NCI-H2107 (cell line): ENCODE measurements at places on chromosomes 3 and 15.

DNA sequence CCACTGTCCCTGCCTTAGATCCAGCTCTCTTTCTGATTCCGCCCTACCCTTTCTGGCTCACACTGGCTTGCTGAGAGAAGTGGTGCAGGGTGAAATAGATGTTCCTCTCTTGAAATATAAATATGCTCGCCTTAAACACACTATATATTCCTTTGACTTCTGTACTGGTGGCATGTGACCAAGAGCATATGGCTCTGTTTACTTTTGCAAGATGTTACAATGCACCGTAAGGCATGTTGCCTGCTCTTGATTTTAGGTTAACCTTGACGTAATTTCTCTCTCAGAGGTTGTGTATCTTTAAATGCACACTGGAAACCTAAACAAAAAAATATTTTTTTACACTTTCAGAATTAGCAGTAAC is 749 bp downstream of the RSRC1 start:
- DNase-seq = no peak

DNA sequence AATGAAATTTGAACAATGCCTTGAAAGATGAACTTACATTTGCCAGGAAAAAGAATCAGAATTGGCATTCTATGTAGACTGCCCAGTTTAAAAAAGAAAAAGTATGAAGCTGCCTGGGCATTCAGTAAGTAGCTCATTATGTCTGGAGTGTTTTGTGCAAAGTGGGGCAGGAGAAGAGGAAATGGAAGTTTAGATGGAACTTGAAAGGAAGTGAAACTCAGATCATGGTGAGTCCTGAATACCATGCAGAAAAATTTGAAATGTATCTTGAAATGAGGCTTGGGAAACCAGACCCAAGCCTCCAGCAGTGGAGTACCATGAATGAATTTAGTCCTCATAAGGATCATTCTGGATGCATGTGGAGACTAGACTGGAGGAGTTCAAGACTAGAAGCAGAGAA is 4.8 kb upstream of the MORC1 start:
- no peak for DNase-seq

- no peak for DNase-seq
Observed at GRCh38 chr3:138367911-138368310, 19.5 kb downstream of the MRAS start.

DNA sequence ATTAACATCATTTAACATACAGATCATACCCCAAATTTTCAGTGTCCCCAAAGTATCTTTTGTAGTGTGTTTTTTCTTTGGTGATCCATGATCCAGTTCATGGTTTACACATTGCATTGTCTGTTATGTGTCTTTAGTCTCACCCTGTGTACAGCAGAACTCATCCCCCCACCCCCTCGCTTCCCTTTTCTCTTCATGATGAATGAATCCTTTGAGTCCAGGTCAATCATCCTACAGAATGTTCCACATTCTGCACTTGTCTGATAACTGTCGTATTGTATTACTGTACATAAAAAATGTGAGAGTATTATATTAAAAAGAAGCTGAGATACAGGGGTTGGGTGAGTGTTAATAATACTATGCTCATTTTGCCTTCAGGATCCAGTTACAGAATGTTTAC is 14.6 kb upstream of the NIT2 start:
- no peak for DNase-seq

- DNase-seq = no peak
Observed at GRCh38 chr15:93049914-93050578, 39.0 kb downstream of the RGMA start.

DNA sequence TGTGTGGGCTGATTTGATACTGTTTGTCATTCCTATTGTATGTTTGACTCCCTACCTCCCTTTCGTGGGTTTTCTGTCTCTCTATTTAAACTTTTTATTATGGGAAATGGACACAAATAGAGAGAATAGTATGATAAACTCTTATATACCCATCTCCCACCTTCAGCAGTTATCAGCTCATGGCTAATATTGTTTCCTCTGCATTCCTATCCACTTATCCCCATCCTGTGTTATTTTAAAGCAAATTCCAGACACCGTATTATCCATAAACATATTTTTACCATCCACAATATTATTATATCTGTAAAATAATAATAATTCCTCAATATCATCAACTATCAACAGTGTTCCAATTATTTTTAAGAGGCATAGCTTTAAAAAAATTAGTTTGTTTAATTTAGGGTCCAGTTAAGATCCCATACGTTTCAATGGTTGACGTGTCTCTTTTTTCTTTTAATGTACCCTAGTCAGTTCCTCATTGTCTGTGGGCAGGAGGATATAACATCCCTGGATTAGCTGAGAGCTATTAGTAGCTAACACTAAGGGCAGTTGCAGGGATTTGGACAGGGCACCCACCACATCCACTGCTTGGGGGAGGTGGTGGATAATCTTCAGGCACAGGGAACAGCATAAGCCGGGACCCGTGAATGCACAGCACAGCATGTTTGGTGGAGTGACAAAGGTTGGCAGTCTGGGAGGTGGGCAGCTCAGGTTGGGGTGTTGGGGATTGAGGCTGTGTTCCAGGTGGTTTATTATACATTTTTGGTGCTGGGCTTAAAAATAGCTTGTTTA is 23.5 kb downstream of the PLCL2 start:
- no peak for DNase-seq

DNA sequence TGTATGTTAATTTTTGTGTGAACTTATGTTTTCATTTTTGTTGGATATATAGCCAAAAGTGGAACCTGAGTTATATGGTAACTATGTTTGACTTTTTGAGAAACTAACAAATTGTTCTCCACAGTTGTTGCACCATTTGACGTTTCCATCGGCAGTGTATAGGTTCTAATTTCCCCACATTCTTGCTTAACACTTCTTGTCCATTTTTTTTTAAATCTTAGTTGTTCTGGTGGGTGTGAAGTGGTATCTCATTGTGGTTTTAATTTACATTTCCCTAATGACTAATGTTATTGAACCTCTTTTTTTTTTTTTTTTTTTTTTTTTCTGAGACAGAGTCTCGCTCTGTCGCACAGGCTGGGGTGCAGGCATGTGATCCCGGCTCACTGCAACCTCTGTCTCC is 8.0 kb downstream of the NISCH start:
- DNase-seq = no peak

DNA sequence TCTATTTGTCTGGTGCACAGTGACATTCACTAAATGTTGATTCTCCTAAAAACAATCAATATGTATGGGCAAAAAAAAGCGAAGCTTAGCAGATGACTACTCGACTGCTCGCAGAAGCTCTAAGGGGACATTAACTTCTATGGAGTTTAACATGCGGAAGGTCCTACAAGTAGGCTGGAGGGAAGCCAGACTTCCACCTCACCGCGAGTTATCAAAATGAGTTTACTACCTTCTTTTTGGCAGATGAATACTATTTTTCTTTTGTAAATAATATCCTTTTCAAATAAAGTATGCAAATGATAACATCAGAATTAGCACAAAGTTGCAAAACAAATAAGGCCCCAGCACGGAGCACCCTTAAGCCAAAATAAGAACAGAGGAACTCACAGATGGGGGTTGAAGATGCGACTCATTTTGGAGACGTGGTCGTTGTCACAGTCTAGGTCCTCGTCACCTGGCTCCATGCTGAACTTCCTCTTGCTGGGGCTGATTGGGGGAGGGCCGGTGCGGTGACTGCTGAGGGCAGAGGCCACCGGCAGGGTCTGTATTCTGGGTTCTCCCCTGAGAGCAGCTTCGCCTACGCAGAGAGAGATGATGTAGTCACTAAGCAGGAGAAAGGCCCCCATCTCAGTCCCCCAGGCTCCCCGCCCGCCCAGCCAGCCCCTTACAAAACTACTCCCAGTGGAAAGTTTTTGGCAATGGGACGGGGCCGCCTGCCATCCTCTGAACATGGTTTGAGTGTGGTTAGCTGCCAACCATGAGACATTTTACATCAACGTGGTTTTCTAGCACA is 42.1 kb downstream of the VGLL4 start:
- no peak for DNase-seq

DNA sequence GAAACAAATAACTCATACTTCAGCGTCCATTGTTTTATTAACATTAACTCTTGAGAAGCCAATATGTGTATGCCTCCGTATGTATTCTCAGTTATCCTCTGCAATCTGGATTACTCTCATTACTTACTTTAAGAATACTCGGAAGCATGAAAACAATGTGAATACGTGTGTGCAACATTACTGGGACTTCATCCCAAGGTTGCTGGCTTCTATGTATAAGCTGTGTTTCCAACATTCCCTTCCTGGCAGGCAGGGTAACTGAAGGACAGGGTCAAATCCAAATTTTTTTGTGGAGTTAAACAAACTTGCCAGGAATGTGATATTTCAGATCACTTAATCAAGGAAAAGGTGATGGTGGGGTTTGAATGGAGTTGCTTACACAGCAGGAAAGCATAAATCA is 34.5 kb upstream of the NR1I2 start:
- DNase-seq = no peak

DNA sequence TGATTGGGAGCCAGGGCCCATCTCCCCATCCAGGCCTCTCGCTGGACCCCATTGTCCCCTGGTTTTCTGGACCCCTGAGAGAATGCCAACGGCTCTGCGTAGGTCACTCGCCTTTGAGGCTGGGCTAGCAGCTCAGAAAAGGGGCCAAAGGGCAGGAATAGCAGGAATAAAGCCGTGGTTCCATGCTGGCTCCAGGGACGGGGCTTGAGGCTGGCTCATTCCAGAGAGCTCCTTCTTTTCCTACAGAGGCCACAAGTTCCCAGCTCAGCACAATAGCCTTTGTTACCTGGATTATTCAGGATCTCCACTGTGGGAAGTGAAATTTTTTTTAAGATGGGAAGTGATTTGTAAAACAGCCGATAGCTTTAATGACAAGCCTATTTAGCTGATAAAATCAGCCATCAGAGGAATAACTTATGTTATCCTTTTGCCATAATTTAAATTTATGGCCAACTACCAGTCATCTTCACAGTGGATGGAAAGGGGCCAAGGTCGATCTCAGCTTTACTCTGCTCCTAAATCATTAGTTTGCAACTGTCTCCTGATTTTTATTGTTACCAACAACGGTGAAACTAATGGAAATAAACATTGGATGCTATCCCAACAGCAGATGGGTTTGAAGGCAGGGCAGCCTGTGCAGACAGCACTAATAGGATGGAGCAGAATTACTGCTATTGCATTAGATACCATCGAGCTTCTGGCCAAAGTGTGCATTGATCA is 124.3 kb downstream of the TMEM266 start:
- DNase-seq = no peak

DNA sequence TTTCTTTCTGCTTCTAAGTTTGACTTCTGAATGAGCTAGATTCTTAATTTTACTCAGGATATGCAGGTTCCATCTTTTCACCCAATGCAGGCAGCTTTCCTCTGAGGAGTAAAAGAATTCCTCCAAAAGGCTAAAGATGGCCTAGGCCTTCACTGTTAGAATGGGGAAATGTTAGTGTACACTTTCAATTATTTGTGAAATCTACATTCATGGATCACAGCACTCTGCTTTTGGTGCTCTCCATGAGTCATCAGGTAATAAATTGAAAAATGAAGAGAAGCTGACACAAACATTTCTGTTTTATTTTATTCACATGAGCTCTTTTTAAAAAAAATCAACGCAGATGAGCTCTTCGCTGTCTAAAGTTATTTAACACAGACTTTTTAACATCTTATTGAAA is 502.5 kb upstream of the GOLIM4 start:
- DNase-seq = no peak

- DNase-seq = no peak
Observed at GRCh38 chr15:39135989-39136388, 444.9 kb upstream of the THBS1 start.

DNA sequence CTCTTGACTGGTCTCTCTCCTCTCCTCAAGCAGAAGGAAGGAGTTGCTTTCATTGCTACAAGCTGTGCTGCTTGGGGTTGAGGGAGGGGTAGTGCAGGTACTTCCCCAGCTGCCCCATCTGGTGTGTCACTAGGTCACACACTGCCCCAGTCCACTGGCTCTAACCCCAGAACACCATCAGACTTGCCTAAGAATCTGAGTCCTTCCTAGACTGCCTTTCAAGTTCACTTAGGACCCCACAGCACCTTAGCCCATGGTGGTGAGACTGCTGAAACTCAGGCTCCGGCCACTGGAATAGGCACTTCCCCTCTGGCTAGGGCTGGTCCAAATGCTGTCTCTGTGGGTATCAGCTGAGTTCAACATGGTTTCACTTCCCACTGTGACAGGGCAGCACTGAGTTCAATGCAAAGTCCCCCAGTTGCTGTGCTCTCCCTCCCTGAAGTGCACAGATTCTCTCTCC is 279.7 kb upstream of the GOLGA6L4 start:
- DNase-seq = no peak

DNA sequence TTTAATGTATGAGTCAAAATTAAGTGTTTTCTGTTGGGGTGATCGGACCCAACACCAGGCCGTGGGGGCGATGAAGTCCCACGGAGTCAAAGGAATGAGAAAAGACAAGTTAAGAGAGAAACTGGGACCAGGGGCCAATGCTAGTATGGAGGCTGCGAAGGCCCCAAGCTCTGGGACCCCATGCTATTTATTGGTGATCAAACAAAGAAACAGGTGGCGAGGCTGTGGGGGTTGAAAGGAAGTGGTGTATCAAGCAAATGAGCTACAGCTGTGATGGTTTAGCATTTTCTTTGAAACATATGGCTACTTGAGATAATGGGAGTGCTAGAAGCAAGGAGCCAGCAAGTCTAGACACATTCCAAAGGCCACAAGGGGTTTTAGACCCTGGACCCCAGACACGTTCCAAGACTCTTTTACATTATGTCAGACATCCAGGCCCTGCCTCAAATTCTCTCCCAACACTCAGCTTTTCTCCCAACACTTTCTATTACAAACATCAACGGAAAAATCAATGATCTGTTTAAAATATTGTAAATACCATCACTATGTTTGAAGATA is 56.0 kb upstream of the SNRPN start:
- no peak for DNase-seq

DNA sequence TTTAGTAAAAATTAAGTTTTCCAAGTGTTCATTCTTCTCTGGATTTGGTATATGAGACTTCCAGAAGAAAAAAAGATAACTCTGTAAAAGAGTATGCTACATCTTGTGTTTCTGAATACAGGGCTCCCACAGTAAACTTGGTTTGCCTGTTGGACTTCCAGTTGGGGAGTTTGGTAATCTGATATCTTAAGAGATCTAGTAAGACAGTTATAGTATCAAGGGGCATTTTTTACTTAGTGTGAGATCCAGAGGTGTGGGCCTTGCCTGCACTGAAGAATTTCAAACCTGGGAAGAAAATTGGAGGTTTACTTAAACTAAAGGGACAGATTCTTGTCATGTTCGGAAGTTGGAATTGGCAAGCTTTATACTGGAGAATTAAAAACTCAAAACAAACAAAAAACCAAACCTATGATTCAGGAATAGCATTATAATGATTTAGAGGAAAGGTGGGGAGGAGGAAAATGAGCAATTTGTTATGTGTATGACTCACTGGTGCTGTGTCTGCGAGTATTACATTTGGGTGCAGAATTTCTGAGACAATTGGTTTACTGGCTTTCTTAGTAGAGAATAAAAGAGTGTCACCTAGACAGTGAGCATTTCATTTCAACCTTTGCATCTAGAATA is 58.9 kb upstream of the ULK4 start:
- no peak for DNase-seq

- DNase-seq = no peak
Observed at GRCh38 chr3:100429187-100429716, 27.9 kb downstream of the LNP1 start.
